ENCODE measurements at places on chromosomes 7 and 10.
A peak's percentile ranks its signal among the peaks of the same experiment; 100 is the strongest.

GRCh38 chr10:23975431-23975830, 233.5 kb upstream of the KIAA1217 start:
- no peak for DNase-seq

GRCh38 chr7:40483630-40484029, 348.8 kb downstream of the SUGCT start:
- no peak for DNase-seq

- no peak for DNase-seq
Measured at GRCh38 chr7:157691586-157692459, 355.0 kb downstream of the DNAJB6 start.

GRCh38 chr7:117837841-117838240, 35.4 kb downstream of the CTTNBP2 start:
- DNase-seq, result no peak

GRCh38 chr7:20896996-20897395, 110.3 kb upstream of the SP8 start:
- no peak for DNase-seq

DNA sequence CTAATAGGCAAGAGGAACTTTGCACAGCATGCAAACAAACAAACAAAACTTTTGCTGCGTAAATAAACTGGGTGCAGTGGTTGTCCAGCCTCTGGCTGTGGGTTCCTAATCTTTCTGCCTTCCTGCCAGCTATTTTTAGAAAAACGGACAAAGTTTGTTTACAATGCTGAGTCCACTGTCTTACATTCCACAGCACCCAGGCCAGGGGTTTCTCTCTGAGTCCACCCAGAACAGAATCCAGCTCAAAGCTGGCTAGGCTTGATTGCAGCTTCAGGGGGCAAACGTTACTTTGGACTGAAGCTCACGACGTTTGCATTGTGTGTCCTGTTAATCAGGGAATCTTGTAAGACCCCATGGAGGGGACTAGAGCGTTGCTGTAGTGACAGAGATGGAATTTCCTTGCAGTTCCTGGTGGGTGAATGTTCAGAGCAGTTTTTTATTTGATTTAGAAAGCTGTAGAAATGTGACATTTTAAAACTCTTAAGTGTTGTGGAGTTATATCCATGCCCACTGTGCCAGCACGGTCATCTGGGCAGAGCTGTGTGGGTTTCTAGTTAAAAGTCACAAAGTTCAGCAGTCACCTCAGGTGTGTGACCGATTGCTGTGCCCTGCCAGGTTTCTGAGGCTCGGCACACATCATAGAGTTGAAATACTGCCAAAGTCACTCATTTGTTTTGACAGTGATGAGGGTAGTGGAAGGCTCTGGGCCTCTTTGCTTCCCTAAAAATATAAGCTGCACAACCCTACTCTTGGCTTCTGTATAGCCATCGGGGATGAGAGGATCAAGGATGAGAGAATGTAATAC, 247.0 kb downstream of the STK31 start:
- no peak for DNase-seq

- DNase-seq, result no peak
Measured at GRCh38 chr7:42573881-42574672, 337.1 kb upstream of the GLI3 start.

DNA sequence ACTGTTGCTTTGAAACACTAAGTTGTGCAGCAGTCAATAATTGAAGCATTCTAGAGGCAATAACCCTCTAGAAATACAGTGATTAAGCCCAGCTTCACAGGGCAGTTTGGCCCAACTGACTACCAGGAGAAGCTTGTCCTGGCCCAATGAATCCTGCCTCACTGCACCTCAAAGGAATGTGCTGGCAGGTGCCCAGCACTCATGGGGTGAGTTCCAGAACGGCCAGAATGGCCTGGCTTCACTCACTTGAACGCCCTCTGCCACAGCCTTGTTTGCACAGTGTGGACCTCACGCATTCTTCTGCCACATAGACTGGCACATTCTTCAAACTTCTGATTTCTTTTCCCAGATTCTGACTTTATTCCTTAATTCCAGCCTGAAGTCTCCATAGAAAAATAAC, 6.6 kb upstream of the ITIH2 start:
- no peak for DNase-seq

DNA sequence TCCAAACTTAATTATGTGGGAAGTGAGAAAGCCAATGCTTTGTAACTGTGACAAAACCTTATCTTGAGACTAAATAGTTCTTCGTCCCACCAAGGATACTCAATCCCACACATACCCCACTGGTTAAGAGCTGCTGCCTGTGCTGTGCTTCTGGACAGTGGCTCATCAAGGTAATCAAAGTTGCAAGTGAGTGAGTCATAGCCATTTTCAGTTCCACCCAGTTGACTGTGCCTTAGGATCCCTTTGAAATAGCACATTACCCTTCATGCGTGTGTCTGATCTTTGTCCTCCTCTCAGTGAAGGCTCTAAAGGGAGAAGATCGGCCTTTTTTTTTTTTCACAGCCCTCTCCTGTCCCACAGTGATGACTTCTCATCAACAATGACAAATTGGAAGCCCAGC, 706.0 kb upstream of the AUTS2 start:
- no peak for DNase-seq

GRCh38 chr10:43212043-43212721, 54.7 kb downstream of the RASGEF1A start:
- no peak for DNase-seq

- DNase-seq, result no peak
Measured at GRCh38 chr7:44961844-44962482, 16.9 kb downstream of the MYO1G start.

GRCh38 chr7:44232901-44233715, 32.3 kb downstream of the YKT6 start:
- no peak for DNase-seq

- DNase-seq, result peak; percentile 7
Measured at GRCh38 chr10:96831200-96831866, 765 bp upstream of the LCOR start.

- no peak for DNase-seq
Measured at GRCh38 chr7:11009631-11010030, 36.0 kb downstream of the PHF14 start.

Measured in CD4-positive, alpha-beta T cell treated with Interferon alpha-2 for 1 hour (primary cell).